ENCODE measurements at places on chromosomes 1 and 21.

DNA sequence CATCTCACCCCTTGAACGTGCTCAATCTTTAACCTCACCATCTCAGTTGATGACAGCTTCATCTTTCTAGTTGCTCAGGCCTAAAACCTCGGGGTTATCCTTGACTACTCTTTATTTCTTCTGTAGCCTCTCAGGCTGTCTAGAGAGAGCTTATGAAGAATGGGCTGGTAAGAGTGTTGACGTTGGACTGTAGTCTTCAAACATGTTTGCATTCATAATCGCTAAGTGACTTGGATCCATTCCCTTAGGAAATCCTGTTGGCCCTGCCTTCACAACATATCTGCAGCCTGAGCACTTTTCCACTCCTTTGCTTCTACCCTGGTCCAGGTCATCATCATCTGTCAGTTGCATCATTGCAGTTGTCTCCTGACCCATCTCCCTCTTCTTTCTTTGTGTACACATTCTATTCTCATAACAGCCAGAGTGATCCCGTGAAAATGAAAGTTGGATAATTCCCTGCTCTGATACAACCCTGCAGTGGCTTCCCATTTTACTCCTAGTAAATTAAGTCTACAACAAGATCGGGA lies 10.5 kb downstream of the UCK2 start:
- no peak for DNase-seq

DNA sequence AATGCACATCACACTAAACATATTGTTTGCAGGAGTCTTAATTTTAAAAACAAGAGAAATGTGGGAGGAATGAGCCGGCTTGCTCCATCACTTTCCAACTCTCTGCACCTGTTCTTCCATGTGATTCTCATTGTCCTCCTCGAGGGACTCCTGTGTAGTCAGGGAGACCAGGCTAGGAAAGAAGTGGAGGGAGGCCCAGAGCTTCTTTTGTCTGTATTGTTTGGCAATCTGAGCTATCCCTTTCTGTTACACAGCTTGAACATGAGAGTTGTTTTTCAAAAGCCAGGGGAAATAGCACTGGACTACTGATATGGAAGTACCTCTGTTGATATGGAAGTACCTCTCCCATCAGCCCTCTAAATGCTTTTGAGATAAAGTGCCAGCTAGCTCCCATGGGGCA lies 18.8 kb upstream of the LRRC8D start:
- no peak for DNase-seq

DNA sequence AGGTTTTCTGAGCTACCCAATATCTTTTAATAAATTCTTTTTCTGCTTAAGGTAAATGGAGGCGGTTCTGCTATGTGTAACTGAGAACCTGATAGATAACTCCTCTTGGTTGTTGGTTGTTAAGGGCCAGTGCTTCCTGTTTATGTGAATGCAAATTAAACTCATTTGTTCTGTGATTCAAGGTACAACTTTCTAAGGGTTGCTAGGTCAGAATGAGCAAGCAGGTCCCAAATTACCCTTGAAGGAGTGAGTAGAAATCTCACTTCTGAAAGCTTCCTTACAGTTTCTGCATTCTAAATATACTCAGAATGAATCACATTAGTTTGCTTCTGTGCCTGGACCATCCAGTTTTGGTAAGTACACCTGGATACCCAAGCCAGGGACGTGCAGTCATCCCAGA lies 15.5 kb upstream of the FAM78B start:
- DNase-seq = no peak

GRCh38 chr21:33541105-33541711 lies 709 bp downstream of the GART start:
- DNase-seq = peak; percentile 30

DNA sequence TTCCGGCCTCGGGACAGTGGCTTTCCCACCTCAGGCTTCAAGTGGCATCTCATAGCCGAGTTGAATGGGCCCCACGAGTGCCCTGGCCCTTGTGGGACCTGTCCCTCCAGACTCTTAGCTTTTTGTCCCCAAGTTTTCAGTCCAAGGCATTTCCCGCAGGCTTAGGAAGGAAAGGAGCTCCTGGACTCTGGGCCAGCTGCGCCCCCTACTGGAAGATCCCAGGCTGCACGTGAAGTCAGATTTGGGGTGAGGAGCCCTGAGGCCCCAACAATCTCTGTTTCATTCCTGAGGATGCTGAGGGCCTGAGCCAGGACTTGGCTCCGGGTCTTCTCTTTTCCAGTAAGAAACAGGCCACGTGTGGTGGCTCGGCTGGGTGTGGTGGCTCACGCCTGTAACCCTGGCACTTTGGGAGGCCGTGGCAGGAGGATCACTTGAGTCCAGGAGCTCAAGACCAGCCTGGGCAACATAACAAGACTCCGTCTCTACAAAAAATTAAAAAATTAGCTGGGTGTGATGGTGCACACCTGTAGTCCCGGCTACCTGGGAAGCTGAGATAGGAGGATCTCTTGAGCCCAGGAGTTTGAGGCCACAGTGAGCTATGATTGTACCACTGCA lies 67.4 kb downstream of the ARHGEF10L start:
- peak; percentile 27 for DNase-seq

DNA sequence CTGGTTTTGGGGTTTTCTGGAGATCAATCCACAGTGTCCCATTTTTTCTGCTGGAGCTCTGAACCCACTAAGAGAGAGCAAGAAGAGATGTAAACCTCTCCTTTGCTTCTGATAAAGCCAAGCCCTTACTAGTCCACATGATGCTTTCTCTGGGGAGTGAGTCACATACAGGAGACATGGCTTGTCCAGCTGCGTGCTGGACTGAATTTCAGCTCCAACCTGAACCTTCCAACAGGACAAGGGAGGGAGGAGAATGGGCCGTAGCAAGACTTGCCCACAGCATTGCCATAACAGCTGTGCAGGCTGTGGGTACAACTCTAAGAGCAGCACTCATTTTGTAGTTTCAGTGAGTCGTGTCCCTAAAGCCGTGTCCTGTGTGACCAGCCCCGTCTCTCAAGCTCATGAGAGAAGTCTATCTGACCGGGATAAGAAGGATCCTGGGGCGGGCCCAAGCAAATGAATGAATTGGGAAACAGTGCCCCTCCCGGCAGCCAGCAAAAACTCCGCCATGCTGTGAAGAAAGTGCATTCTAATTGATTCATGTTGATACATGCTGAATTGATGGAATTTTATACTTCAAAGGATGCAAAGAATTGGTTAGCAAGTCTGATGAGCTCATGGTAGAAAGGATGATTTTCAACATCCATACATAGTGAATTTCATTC lies 195.2 kb downstream of the GABPA start:
- DNase-seq = no peak

DNA sequence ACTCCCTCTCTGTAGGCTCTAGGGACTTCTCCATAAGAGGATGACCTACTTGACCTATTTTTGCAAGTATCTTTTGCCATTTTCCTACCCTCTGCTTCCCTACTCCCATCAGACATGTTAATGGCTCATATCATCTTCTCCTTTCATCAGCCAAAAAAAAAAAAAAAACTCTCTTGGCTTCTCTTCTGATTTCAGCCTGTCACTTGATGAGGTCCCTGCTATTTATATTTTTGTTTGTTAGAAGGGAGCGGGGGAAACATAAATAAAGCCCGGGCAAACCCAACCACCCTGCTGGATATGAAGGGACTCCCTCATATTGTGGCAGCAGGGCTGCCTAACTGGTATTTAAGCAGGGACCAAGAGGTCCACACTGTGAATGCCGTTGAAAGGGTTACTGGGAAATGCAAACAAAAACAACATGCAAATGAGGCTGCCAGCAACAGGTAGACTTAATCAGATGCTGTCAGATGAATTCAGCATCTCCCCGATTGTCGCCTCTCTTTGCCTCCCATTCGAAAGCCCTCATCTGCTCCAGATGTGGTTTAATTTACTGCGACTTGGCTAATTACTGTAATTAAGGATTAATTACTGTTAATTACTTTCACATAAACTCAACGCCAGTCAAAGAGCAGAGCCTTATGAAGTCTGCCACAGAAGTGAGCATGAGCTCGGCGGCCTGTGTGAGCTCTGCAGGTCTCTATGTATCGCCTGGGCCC lies 172.3 kb downstream of the PBX1 start:
- no peak for DNase-seq

DNA sequence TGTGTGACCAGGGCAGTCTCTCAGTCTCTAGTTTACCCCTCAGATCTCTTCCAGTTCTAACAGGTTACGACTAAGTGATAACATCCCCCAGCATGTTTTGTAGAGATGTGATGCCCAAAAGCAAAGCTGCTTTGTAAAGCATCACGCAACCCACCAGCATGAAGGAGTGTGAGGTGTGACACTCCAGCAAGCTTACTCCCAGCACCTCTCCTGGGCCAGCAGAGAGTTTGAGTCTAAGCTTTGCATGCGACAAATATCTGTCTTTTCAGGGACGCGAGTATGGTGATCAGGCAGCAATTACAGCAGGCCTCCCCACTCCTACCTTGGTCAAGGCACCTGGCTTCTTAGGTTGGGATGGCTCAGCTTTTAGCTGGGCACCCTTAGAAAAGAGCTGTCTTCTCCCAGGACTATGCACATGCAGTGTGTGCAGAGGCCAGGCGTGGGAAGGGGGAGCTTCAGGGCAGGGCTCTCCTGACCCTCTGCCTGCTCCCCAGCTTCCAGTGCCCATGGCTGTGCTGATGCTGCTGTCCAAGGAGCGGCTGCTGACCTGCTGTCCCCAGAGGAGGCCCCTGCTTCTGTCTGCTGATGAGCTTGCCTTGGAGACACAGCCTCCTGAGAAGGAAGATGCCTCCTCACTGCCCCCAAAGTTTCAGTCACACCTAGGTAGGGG lies 48.2 kb downstream of the ELK4 start:
- DNase-seq = no peak

DNA sequence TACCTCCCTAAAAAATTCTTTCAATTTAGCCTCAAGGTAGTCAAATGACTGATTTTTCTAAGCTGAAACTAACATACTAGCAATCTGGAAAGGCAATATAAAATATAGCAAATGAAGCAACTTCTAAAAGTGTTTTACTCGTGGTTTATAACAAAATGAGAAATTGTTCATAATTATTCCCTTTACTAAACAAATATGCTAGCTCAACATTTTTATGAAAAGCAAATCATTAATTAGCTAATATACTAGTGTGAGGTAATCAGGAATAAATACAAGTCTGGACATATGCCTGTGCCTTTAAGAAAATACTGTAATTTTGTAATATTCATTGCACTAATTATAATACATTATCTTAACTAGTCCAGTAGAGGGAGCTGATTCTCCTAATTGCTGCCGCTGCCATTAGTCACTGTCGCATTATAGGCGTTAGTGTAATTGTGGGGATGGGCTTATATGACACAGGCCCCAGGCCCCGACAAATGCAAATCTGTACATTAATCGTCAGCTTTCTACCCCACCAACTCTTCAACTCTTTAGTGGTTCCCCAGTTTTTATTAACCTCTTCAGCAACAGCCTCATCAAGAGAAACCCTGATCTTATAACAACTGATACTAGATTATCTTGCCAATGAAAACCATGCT lies 160.9 kb downstream of the GABPA start:
- peak; percentile 29 for DNase-seq

DNA sequence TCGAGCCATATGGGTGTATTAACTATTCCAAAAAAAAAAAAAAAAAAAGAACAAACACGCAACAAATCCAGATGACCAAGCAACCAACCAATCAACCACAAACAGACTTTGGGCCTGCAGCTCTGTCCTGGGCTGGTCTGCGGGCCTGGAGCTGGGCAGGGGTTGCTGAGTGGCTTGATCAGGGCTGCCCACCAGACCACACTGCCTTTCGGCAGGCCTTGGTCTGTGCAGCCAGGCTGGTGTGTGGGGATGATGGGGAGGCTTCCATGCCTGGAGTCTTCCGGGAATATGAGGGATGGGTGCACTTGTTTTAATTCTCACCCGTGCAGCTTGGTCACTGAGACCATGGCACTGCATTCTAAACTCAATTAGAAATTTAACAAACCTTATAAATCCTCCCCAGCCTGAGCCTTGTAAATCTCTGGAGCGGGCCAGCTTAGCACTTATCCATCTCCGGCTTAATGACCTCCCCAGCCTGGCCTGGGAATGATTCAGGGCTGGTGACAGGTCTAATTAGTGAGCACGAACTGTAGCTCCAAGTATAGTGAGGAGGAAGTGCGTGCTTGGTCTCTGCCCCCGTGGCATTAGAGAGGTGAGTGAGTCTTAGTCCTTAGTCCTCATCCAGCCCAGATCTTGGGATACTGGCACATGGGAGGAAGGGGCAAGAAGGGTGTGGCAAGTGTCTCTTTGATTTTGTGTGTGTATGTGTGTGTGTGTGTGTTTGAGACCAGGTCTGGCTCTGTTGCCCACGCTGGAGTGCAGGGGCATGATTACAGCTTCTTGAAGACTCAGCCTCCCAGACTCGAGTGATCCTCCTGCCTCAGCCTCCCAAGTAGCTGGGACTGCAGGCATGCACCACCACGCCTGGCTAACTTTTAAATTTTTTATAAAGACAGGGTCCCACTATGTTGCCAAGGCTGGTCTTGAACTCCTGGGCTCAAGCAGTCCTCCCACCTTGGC lies 74.6 kb upstream of the CSF3R start:
- DNase-seq = no peak

DNA sequence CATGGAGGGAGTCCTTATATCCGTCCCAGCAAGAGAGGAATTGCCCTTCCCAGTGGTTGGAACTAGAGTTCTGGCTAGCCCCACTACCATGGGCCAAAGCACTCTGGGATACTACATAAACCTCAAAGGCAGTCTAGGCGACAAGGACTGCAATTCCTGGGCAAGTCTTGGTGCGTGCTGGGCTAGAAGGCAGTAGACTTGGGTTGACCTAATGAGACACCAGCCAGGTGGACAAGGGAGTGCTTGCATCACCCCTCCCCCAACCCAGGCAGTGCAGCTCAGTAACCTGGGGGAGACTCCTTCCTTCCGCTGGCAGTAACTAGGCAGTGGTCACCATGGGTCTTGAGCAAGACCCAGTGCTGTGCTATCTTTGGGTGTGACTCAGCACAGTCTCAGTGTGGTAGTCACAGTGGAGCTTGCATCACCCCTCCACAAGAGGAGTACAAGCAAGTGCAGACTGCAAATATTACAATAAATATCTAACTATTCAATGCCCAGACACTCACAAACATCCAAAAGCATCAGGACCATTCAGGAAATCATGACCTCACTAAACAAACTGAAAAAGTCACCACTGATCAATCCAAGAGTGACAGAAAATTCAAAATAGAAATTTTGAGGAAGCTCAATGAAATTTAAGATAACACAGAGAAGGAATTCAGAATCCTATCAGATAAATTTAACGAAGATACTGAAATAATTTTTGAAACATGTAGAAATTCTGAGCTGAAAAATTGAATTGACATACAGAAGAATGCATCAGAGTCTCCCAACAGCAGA lies 84.7 kb upstream of the LYPLAL1 start:
- peak; percentile 19 for DNase-seq

DNA sequence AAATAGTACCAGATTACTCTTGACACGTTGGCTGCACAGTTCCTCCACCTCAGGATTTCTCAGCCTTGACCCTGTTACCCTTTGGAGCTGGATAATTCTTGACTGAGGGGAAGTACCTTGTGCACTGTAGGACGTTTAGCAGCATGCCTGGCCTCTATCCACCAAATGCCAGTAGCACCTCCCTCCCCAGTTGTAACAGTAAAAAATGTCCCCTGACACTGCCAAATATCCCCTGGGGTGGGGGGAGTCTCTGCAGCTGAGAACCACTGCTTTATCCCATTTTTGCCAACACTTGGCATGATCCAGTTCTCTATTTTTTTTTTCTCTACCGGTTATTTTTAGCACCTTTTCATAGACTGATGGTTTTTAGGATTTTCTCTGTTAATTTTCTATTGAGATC lies 34.0 kb downstream of the C1orf198 start:
- no peak for DNase-seq

Measured in CD4-positive, alpha-beta T cell treated with Interleukin-21 for 1 hour (primary cell).